ENCODE measurements at places on chromosomes 16 and 17. TPM values are rescaled to one million over a fixed set of nuclear protein-coding genes. Genes with fewer than 3 reads are reported as not detected.

The CTRB1 gene
- 11.0 TPM for total RNA-seq

The OR2C1 gene
- total RNA-seq = not detected

The CDRT15 gene
- not detected for total RNA-seq

GRCh38 chr17:76138234-76138895 lies 2.7 kb downstream of the FOXJ1 start:
- no peak overlapping the region for H3K4me3 ChIP-seq
- peaks cover 4% of the 10 kb centered on the region for H3K4me1 ChIP-seq
- no peak overlapping the region for H3K27ac ChIP-seq
- no peak for DNase-seq
- H3K36me3 ChIP-seq = no peaks in the 10 kb centered on the region
- peaks cover 2% of the 10 kb centered on the region for H3K27me3 ChIP-seq

- peaks cover 7% of the 10 kb centered on the region for H3K4me1 ChIP-seq
- peak overlapping the region; percentile 86 for H3K4me3 ChIP-seq
- peak overlapping the region; percentile 92 for H3K27ac ChIP-seq
- H3K27me3 ChIP-seq = no peaks in the 10 kb centered on the region
Measured at GRCh38 chr17:42459256-42459800, 650 bp downstream of the ATP6V0A1 start.

DNA sequence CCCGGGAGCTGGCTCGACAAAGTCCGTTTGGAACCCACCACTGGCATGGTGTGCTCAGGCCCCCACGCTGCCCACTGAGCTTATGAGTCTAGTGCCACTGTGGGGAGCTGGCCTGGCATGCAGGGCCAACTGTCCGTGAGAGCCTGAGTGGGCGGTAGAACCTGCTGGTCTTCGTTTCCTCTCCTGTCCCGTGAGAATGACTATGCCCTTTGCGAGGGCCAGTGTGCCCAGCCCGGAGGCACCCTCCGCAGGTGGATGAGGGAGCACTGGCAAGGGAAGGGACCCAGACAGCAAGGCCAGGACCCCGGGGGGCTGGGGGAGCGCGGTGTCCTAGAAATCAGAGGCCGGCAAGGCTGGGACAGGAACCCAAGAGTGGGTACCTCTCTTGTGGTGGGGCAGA lies 3.2 kb downstream of the BAIAP3 start:
- no peaks in the 10 kb centered on the region for H3K27me3 ChIP-seq

Measured in ovary (tissue), 10 donors.